ENCODE measurements at places on chromosomes 7 and 10.
A peak's percentile ranks its signal among the peaks of the same experiment; 100 is the strongest.

- DNase-seq, result no peak
Observed at GRCh38 chr10:62459072-62459471, 84.9 kb downstream of the ZNF365 start.

DNA sequence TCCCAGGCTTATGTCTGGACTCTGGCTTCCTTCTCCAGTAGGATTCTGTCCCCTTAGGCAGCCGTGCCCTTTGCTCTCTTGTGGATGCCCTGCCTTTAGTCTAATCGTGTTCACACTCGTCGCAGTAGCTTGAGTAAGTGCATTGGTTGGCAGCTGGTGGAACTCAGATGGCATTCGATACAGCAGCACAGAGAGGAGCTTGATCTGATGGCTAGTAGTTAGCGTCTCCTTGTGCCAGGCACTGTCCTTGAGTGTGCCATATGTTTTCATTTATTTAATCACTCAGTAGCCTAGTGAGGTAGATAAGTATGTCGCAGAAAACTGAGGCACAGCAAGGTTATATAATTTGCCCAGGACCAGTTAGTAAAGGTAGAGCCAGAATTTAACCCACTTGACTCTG is 18.2 kb upstream of the PARP12 start:
- DNase-seq, result no peak

DNA sequence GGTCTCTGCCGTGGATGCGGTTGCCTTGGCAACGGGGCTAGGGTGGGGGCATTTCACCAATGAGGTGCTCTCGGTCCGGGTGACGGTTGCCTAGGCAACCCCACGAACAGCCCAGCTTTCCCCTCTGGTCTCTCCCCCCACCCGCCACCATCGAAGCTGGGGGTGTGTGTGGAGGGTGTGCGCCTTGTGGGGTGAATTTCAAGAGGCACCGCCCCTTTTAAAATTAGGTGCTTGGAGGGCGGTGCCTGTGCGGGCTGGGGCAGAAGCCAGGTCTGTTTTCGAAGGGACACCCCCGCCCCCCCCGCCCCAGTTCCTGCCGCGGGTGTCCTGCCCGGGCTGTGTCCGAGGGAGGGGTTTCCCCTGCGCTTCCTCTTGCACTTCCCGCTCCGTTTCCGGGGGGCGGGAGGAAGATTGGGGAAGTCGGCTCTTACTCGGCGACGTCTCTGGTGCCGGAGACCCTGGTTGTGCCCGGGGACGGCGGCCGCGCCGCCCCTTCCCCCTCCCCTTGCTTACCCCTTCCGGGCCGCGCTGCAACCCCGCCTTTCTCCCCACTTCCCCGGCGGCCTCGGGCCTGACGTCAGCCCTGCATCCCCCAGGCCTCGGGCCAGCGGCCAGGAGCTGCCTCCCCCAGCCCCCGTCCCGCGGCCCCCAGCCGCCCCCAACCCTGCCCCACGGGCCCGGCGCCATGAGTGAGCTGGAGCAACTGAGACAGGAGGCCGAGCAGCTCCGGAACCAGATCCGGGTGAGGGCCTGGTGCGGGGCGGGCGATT is 2.2 kb downstream of the GNB2 start:
- peak; percentile 53 for DNase-seq

- no peak for DNase-seq
Observed at GRCh38 chr7:10474048-10474447, 499.6 kb upstream of the PHF14 start.

DNA sequence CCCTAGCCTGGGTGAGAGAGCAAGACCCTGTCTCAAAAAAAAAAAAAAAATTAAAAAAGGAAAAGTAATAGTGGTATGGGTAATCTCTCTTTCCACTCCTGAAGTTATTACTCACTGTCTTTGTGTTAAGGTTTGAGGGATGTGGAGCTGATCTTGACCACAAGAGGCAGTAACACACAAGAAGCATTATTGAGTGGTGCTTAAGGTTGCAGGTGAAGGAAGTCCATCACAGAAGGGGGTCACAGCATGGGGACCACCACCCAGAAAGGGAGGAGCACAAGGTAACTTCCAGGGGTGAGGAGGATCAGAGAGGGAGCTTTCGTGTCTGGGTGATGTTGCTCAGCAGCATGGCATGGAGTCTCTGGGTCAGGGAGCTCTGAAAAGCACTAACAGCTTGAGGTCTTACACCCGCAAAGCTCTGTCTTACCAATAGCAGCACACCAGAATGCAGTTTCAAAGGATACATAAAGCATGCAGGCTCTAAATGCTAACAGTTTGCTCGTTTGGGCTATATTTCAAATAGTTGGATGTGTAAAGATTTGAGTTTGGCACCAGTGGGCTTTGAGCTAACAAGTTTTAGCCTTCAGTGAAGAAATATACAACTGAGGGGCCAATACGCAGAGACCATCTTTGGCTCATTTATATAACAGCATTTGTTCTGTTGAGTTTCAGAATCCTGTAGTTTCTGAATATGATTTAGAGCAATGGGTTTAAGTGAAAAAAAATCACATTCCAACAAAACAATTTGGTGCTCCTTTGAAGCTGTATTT is 100.4 kb upstream of the DNAJC1 start:
- DNase-seq, result no peak

- peak; percentile 47 for DNase-seq
Observed at GRCh38 chr10:71748671-71749191, 24.6 kb downstream of the VSIR start.

GRCh38 chr7:12607134-12607533 is 36.6 kb downstream of the SCIN start:
- DNase-seq, result no peak

DNA sequence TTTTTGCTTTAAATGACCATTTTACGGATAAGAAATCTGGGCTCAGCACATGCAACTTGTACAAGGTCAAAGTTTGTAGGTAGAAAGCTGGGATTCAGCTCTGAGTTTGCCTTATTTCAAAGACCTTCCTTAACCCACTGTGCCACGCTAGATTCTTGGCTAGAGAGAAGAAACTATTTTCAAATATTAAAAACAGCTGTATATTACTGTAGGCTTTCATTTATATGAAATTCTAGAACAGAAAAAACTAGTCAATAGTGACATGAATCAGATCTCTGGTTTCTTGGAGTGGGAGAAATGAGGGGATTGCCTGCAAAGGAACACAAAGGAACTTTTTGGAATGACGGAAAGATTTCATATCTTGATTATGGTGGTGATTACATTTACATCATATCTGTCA is 53.0 kb upstream of the C1GALT1 start:
- DNase-seq, result no peak

DNA sequence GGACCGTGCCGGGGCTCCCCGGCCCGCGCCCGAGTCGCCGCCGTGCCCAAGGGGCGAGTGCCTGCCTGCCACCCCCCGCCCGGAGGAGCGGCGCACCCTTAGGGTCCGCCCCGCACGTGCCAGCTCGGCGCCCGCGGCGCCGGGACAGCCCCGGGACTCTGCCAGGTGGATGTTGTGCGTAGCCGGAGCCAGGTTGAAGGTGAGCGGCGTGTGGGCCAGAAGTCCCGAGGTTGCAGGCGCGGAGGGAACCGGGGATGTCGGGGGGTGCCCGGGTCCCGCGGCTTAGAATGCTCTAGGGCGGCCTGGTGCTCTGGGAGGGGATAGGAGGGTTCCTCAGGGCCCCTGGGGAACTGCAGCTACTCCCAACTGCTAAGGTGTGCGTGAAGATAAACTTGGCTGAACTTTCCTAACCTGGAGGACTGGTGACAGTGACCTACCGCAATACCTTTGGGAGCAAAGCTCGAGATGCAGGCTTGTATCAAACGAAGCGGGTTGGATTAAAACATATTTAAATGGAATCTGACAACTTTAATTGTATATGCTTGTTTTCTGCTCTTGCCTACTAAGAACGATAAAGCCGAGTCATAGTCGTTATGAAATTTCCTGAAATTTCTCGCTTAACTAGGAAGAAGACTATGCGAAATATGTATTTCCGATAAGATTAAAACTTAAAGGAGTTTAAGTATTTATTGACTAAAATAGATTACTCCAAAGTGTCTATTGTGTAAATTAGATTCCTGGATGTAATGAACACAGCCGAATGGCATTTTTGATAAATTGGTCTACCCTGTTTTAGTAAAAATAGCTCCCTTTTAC is at the start of gene CUX1:
TSS of gene CUX1 (plus strand) at position 156 of the 816 bp plus-strand sequence. CDS start at position 170, 14 bp downstream.
- DNase-seq, result no peak

DNA sequence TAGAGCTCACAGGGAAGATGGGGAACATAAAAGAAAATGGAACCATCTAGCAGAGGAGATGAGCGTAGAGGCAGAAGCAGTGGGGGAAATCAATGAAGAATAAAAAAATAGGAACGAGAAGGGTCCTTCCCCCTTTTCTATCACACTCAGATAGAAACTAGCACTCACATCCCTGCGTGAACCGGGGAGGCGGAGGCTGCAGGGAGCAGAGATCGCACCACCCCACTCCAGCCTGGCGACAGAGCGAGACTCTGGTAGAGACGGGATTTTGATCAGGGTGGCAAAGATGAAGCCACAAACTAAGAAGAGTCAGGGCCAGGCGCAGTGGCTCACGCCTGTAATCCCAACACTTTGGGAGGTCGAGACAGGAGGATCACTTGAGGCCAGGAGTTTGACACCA is 64.7 kb upstream of the ECHDC3 start:
- no peak for DNase-seq

DNA sequence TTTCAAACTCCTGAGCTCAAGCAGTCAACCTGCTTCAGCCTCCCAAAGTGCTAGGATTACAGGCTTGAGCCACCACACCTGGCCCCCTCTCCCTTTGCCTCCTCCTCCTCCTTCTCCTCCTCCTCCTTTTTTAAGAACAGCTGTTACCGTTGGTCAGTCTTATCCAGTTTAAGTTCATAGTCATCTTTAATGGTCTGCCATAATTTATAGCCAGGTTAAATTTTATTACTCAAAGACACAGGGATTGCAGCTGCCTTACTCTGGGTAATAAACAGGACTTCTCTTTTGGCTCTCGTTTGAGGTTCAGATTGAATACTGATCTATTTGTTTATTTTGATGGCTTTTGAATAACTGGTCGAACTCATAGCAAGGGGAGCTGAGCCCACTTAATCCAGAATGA is 35.2 kb downstream of the ATOH7 start:
- no peak for DNase-seq

GRCh38 chr7:128267595-128267924 is 26.5 kb downstream of the LEP start:
- no peak for DNase-seq

DNA sequence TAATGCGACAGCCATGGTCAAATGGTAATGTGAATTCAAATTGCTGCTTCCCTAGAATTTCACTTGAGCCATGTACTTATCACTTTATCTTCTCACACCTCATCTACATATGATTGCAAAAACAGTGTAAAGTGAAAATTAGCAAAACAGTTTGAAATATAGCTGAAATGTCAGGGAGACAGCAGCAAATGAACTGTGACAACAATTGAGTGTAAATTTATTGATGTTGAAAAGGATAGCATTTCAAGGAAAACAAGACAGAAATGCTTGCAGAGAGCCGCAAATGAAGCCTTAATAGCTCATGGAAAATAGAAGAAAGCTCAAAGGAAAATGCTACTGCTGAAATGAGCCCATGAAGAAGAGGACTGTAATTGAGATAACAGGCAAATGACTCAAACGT is 516.2 kb upstream of the POT1 start:
- no peak for DNase-seq

- DNase-seq, result no peak
Observed at GRCh38 chr7:46068159-46068558, 147.1 kb upstream of the IGFBP3 start.

DNA sequence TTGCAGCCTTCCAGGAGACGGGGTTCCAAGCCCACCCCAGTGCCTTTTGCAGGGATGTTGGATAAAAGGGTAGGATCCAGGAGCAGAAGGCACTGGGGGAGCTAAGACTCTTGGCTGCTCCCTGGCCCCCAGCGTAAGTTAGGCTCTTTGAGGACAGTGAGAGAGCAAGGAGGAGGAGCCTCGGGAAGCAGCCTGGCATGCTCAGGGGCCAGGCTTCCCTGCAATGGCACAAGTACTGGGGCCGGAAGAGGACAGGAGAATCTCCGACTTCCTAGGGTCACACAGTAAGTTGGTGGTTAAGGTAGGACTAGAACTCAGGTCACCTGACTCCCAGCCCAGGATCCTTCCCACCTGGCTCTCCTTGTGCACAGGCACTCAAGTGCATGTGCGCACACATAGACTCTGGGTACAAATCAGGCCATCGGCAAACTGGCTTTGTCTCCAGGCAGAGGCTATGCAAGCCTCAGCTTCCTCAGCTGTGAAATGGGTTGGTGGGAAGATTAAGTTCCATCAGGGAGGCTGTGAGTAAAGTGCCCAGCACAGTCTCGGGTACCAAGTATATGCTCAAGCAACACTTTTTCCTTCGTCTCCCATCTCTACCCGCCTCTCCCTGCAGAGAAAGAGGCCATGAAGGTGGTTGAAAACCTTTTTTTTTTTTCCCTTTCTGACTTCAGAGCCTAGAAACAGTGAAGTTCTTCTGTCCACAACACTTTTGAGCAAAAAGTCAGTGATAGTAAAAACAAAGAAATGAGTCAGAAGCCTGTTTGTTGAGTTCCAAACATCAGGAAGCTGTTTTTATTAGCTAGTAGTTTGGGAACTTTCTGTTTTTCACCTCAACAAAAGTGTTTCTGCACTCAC is 79.1 kb downstream of the NEURL1 start:
- DNase-seq, result no peak

DNA sequence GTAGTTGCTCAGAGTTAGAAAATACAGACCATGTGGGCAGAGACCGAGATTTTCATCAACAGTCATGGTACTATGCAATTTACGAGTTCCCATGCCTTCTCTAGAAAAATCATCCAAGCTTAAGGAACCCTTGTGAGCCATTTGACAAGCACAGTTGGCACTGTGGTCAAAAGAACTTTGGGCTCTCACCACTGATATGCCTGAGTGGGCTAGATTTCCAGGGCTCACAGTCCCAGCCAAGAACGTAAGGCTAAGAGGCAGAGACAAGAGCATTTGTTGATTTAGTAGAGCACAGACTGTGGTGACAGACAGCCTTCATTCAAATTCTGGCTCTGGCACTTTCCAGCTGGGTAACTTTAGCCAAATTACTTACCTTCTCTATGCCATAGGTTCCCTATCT is 407.0 kb downstream of the SORCS1 start:
- no peak for DNase-seq

- DNase-seq, result no peak
Observed at GRCh38 chr10:86438091-86438749, 71.6 kb upstream of the GRID1 start.

Data from bone marrow (tissue), 2 donors.